ENCODE measurements at places on chromosomes 5 and 9.

GRCh38 chr5:50967009-50967562 lies 300.6 kb downstream of the PARP8 start:
- no peak for DNase-seq

- no peak for DNase-seq
Measured at GRCh38 chr5:134142052-134142451, 27.6 kb downstream of the TCF7 start.

GRCh38 chr9:35470340-35470739 lies 19.6 kb upstream of the RUSC2 start:
- no peak for DNase-seq

DNA sequence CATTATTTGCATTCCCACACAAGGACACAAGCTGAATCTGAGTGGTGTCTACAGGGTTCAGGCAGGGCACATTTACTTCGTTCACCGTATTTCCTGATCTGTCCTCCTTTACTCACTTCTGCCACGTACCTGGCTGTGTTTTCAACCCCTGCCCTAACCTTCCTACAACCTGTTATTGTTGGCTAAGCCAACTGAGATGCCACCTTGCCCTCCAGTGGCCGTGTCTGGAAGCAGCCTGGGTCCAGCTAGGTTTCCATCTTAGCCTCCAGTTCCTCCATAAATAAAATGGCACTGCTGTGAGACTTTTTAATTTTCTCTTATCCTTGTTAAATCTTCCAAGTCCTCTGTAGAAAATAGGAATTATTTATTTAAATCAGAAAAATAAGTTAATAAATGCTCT lies 64.8 kb downstream of the ATP10B start:
- DNase-seq = no peak

DNA sequence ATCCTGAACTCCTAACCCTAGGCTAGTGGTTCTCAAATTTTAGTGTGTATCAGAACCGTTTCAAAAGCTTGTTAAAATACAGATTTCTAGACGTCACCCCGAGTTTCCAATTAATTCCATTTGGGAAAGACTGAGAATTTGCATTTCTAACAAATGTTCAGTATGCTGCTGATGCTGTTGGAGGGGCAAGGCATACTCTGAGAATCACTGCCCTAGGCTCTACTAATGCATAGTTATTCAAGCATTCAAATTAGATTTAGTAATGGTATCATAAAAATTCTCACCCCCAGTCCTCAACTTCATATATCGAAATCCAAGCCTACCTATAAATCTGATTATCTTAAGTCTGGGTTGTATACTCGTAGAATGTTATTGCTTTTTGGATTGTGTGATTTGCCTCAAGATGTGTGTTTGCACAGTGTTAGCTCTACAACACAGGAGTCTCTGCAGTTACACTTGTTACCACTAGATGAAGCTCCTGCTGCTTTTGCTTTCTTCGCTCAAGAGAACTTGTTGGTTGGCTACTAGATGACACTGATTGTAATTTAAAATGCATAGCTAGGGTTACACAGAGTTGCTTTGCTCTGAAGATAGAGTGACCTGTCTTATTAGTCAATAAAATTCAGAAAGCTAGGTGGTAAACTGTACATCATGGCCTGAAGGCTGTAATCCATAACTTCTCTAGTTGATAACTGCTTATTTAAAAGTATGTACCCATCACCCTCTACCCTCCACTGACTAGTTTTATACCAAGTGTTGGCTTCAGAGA lies 7.5 kb upstream of the ERAP2 start:
- no peak for DNase-seq

DNA sequence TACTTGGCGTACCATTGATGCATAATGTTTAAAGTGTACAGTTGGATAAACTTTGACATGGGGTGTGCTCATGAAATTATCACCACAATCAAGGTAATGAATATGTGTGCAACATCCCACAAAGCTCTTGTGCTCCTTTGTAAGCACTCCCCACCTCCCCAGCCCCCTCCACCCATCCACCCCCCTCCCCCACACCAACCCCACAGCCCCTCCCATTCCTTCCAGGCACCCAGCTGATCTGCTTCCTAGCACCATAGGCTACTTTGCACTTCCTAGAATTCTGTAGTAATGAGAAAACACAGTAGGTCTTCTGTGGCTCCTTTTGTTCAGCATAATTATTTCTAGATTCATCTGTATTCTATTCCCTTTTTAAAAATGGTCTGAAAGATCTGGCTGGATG lies 24.5 kb downstream of the FGD3 start:
- no peak for DNase-seq

- no peak for DNase-seq
Measured at GRCh38 chr5:133381571-133382365, 230.6 kb downstream of the FSTL4 start.
